ENCODE measurements at places on chromosomes 7 and 10.

DNA sequence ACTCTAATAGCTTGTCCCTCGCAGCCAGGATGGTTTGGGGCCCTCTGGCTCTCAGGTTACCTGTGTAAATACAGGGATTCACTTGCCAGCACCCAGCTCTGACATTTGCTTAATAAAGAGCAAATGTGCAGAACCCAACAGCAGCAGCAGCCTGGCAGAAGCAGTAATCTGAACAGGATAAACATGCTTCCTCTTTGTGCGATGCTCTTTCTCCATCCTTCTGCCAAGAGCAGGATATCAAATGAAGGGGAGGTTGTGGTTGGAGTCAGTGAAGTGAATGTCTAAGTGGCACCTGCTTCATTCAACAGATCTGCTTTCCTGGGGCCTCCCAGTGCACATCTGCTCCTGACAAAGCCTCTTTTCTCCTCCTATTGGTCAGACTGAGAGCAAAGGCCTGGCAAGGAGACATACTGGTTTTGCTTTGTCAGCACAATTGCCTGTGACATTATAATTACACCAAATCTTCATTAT is 130.3 kb downstream of the NRF1 start:
- DNase-seq = peak; percentile 14

- DNase-seq = no peak
Observed at GRCh38 chr10:28282336-28282735, 20.5 kb downstream of the MPP7 start.

DNA sequence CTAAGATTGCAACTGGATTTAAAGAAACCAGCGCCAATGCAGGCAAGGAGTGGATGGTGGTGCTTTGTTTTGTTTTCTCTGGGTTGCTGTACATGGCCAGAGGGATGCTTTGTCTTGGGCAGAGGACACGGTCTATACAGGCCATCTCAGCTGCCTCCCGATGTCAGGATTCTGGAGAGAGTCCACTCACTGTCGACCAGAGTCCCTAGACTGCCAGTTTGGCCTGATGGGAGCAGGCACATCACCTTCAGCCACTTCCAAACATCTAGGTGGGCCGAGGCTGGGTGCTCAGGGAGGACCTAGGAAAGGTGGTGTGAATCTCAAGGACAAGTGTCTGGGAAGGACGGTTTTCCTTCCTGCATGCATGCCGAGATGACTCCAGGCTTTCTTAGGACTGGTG is 152.1 kb downstream of the BUB3 start:
- DNase-seq = no peak

GRCh38 chr7:18721429-18721828 is 225.9 kb downstream of the HDAC9 start:
- DNase-seq = no peak

DNA sequence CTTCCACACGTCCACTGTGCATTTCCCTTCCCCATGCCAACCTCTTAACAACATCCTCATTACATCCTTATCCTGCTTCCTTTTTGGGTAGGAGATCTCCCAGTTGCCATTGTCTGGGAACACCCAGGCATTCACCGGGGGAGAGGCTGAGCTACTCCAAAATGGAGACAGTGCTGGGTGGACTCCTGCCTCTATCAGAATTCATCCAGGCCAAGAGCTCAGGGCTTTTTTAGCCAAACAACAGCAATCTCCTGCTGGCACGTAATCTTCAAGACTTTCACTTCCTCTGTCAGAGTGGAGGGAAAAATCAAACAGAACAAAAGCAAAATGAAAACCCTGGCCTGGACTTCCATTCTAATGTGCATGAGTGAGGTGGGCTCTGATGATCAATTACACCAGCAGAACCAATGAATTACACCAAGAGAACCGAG is 245.0 kb downstream of the PRPF18 start:
- no peak for DNase-seq

DNA sequence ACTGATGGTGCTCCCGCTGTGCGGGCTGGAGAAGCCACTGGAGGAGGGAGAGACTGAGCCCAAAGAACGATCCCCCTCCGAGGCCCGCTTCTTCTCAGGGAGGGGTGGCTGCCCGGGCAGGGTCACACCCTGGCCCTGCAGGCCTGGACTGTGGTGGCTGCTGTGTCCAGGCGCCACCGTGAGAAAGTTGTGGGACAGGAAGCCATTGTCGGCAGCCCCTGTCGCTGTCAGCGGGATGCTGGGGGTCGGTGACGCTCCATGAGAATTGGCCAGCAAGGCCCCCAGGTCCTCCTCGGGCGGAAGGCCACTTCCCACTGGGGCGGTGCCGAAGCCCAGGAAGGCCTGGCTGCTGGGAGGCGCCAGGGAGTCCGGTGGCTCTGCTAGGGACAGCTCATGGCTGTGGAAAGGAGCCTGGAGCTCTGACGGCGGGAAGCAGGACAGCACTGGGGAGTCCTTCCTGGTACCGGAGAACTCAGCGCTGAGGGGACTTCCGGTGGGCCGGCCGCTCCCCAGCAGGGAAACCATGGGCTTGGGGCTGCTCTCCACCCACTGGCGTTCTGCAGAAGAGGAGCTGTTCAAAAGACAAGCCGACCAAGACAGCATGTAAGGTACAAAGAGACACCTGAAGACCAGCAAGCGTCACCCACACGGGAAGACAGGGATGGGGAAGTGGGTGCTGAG is 278.8 kb downstream of the TNS3 start:
- no peak for DNase-seq

DNA sequence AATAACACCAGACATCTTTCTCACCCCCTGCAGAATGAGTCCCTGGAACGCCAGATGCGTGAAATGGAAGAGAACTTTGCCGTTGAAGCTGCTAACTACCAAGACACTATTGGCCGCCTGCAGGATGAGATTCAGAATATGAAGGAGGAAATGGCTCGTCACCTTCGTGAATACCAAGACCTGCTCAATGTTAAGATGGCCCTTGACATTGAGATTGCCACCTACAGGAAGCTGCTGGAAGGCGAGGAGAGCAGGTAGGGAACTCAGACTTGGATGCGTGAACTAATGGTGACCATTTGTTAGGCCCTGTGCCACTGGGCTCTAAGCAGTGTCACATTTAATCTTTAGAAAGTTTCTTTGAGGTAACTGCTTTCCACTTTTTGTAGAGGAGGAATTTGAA is 7.1 kb downstream of the VIM start:
- no peak for DNase-seq

GRCh38 chr10:94046098-94046497 is 52.4 kb downstream of the PLCE1 start:
- no peak for DNase-seq

Measured in amygdala (tissue), 56 donors.